ENCODE measurements at places on chromosomes 6 and 20. TPM values are rescaled to one million over a fixed set of nuclear protein-coding genes. Genes with fewer than 3 reads are reported as not detected.

RAET1L gene
- not detected for total RNA-seq

SNAI1 gene
- total RNA-seq, result 12.9 TPM

TFAP2B gene
- 73.3 TPM for total RNA-seq

CTAGE9 gene
- total RNA-seq, result not detected

OPRL1 gene
- 0.96 TPM for total RNA-seq

GPR63 gene
- total RNA-seq, result 6.0 TPM

GLYATL3 gene
- total RNA-seq, result not detected

PLA2G7 gene
- 0.26 TPM for total RNA-seq

TRIM38 gene
- 0.77 TPM for total RNA-seq

MMUT gene
- 19.2 TPM for total RNA-seq

SNX5 gene
- total RNA-seq, result 123 TPM

Data from neural crest cell (in vitro differentiated cells).